ENCODE measurements at places on chromosomes 13 and 19.

DNA sequence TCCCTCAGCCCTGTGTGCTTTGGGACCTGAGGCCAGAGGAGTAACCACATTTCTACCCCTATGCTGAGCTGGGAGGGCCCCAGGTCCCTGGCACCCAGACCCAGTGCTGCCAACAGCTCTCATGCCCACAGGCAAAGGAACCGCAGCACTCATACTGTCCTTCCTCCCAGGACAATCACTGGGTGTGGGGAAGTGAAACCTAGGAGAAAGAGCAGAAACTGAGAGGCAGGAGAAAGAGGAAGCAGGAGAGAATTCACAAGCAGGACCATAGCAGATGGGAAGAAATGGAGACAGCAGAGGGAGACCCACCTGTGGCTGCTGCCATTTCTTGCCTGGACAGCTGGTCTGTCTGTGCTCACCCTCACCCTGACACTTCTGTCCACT is 18.9 kb downstream of the CCDC97 start:
- DNase-seq, result no peak

DNA sequence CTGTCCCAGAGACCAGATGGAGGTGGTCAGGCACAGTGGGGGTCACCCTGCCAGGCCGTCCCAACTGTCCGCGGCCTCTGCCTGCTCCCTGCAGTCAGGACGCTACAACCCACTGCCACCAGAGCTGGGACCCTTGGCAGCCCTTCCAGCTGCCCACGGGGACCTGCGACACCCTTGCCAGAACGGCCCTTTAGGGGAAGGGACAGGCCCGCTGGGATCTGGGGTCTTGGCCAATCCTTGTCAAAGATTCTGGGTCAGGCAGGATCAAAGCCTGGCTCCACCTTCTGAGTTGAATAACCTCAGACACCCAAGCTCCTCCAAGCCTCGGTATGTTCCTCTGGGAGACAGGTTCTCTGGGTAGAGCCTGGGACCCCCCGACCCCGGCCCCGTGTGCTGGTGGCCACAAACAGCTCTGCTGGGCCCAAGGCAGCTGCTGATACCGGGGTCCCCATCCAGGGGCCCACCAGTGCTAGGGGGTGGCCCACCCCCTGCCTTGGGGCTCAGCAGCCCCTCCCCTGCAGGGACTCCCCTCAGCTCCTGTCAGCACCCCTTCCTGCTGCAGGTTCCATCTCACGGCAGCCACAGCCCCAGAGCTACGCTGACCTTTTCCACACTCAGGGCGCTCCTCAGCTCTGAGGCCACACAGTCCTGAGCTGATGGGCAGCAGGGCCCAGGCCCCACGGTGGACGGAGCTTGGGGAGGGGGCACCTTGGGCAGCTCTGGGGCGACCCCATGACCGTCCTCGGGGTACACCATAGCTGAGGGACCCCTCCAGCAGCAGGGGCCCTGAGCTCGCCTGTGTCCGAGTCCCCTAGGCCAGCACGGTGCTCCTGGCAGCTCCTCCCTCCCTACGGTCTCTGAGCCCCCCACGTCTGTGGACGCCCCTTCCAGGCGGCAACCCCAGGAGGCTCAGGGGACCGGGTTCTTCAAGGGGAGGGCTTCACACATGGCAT is 18.4 kb downstream of the SBNO2 start:
- DNase-seq, result no peak

DNA sequence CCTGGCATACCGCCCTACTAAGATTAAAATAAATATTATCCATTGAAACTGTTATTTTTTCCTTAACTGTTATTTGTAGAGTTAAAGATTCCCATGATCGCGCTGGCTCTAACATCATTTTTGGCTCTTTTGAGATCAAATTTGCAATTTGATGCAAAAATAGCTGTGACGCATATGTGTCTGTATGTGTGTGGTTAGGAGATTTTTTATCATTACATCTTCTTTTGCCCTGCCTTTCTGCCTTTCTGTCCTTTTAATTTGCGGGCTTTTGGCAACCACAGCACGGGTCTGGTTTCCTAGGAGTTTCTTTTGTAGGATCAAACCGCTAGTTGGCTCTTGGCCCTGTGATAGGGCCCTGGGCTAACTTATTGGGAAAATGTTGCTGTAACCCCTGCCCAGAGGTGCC is 37.3 kb upstream of the ALOX5AP start:
- no peak for DNase-seq

GRCh38 chr13:76886005-76886291 is 257 bp downstream of the KCTD12 start:
- no peak for DNase-seq

- DNase-seq, result no peak
Measured at GRCh38 chr13:43095771-43096719, 72.7 kb downstream of the DNAJC15 start.

DNA sequence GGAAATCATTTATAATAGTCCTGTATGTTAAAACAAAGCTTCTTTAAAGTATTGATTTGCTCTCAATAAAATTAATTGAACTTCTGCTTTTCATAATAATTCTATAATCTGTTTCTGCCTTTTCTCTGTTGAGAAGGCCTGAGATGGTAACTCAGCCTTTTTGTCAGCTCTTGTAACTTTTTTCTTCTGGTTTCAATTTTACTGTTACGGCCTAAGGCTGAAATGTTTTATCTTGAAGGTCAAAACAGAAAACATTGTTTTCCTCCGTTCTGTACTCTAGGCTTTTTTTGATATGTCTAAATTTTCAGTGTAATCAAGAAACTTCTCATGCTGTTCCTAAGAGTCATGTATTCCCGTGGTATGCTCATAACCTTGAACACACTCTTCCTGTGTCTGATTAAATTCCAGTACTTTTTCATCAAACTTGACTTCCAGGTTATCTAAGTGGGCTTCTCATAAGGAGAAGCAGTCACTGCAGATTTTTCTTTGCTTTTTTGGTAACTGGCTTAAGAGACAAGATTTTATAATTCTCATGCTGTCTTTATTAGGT is 7.6 kb upstream of the NAXD start:
- no peak for DNase-seq

DNA sequence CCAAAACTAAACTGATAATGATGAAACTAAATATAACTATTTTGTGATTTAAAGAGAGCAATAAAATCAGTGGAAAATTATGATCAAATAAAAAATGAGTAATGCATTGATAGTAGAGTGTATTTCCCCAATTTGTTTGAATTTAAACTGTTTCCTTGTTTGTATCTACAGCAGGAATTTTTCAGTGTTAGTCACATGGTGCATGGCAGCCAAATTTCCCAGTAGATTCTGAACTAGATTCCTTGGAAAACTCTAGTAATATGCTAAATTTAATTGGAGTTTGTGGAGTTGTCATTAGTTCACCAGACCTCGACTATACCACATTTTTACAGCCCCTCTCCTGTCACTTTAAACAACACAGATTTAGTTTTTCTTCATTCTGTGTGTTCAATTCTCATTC is 156.2 kb downstream of the PCCA start:
- no peak for DNase-seq

DNA sequence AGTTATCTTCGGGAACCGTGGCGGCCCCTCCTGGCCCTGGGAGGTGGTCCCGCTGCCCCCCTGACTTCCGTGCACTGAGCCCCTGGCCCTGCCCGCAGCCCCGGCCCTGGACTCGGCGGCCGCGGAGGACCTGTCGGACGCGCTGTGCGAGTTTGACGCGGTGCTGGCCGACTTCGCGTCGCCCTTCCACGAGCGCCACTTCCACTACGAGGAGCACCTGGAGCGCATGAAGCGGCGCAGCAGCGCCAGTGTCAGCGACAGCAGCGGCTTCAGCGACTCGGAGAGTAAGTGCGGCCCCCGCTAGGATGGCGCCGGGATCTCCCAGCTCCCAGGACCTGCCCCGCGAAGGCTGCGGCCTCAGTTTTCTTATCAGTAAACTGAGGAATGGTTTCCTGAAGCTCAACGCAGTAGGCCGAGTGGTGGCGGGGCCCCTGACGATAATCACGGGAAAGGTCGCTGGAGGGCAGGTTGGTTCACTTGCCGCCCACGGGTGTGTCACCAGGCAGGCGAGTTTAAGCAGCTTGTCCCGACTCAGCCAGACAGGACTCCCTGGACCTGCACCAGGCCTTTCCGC is 924 bp downstream of the RGCC start:
- peak; percentile 32 for DNase-seq
